ENCODE measurements at places on chromosomes 1 and 21.

DNA sequence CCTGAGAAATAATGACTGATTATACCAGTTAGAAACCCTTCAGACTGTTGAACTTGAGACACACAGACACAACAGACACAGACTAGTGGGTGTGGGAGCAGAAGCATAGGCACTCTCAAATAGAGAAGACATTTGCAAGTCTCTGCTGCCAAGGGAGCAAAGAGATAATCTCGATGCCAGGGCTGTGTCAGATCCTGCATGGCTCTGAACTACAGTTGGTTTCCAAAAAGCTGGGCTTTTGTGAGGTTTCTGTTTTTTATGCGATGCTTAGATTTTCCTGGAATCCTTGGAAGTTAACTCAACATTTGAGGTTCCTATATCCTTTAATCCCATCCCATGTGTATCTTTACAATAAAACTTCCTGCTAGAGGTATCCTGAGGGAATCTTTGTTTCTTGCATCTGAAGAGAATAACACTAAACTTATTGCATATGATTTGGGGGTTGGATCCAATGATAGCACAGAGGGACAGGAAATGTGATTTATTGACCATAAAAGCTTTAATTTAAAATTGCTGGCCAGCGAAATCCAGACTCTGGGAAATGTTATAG is 236.4 kb downstream of the SPATA17 start:
- no peak for DNase-seq

- DNase-seq, result peak; percentile 2
These were observed 626 bp downstream of the CXADR start for GRCh38 chr21:17513214-17514123.

DNA sequence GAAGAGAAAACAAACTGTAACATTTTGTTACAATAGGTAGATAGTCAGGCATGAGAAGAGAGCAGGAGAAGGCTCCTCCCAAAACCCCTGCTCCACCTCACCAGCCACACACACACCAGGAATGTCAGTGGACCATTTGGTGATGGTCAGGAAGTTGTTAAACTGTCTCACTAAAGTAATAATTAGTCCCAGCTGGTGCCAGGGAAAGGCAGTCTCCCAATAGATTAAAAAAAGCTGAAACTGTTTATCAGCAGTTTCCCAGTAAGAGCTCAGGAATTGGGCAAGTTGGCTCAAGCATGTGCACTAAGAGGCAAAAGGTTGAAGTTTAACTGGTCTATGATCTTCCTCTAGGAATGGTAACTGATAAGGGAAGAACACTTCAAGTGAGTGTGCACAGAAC is 249.6 kb downstream of the COL11A1 start:
- no peak for DNase-seq

GRCh38 chr1:25074351-25075227 is 144.5 kb upstream of the RUNX3 start:
- DNase-seq, result no peak

- DNase-seq, result no peak
These were observed 8.1 kb downstream of the GABPA start for GRCh38 chr21:25742900-25743299.

DNA sequence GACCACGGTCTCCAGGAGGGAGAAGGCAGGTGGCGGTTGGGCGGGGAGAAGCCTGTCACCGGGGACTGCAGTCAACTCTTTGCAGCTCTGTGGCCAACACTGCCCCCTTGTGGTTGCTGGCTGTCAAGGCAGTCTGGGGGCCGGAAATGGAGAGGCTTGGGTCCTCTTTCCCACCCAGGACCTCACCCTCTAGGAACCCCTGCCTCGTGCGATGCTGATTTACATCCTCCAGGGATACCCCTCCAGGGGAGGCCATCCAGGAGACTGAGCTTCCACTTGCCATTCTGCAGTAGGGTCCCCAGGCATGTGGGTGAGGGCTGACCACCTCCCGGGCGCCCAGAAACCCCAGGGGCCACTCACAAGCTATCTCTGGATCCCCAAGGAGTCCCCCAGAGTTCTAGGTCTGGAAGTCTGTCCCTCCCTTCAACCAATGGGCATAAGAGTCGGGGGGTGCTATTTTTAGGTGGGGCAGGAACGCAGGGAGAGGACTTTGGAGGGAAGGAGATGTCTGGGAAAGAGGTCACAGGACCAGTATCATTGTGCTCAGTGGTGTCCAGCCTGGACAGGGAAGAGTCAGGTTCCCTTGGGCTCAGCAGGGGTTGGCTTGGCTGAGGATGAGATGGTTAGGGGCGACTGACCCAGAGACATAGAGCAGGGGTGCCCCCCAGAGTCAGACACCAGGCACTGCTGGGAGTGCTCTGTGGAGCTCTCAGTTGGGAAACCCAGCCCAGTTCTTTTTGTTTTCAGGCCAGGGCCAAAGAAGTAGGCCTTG is 7.1 kb upstream of the GPR61 start:
- DNase-seq, result peak; percentile 84

All from activated CD4-positive, CD25-positive, alpha-beta regulatory T cell (primary cell).